Prostate gland (tissue), 2 donors: ENCODE measurements at places on chromosomes 6 and 20.

DNA sequence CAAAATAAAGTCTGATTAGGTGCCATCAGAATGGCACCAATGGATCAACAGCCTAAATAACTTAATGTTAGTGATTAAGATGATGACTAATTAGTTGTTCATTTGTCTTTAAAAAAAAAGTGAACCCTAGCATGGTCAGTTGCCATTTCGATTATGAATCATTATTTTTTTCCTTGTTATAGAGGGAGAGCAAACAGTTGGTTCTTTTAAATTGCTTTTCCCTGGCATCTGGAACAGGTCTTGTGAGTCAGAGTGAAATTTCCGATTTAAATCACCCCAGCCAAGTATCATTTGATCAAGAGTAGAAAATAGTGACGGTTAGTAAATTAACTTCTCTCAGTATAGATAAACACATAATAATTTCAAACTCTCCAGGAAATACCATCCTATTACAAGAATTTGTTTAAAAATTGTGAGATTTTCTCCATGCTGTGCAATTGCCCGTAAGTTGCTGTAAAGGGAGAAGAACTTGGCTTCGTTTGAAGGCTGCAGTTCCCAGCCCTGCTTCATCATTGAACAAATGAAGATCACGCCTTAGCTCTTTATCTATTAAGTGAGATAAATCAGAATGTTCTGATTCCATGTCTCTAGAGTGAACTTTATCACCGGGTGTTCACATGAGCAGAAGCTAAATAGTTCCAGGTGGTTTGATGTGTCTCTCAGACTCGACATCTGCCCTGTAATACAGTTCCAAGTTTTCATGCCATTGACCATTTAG is 741.3 kb downstream of the DOK5 start:
- H3K4me1 ChIP-seq = no peaks in the 10 kb centered on the region
- H3K36me3 ChIP-seq = no peaks in the 10 kb centered on the region
- no peaks in the 10 kb centered on the region for H3K27me3 ChIP-seq

- H3K36me3 ChIP-seq = no peaks in the 10 kb centered on the region
- no peaks in the 10 kb centered on the region for H3K27me3 ChIP-seq
- no peak overlapping the region for H3K4me3 ChIP-seq
- no peak overlapping the region for H3K27ac ChIP-seq
Observed at GRCh38 chr6:7135755-7136154, 28.0 kb downstream of the RREB1 start.

DNA sequence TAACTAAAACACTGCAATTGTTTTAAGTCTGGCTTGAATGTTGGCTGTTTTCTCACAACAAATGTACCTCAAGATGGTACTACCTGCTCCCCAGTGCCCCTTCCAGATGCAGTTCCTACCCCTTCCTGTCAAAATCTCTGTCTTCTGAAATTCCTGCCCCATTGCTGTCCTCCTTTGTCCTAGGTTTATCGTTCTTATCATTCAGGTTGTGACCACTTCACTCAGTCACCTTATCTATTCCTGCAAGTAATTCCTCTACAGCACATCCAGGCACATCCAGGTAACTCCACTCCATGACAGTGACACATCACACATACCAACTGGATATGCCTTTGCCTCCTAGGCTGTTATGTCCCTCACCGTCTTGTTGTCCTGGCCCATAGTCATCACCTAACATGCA is 90.2 kb downstream of the TRDN start:
- no peak overlapping the region for H3K4me3 ChIP-seq
- H3K27ac ChIP-seq = no peak overlapping the region
- H3K4me1 ChIP-seq = no peaks in the 10 kb centered on the region

DNA sequence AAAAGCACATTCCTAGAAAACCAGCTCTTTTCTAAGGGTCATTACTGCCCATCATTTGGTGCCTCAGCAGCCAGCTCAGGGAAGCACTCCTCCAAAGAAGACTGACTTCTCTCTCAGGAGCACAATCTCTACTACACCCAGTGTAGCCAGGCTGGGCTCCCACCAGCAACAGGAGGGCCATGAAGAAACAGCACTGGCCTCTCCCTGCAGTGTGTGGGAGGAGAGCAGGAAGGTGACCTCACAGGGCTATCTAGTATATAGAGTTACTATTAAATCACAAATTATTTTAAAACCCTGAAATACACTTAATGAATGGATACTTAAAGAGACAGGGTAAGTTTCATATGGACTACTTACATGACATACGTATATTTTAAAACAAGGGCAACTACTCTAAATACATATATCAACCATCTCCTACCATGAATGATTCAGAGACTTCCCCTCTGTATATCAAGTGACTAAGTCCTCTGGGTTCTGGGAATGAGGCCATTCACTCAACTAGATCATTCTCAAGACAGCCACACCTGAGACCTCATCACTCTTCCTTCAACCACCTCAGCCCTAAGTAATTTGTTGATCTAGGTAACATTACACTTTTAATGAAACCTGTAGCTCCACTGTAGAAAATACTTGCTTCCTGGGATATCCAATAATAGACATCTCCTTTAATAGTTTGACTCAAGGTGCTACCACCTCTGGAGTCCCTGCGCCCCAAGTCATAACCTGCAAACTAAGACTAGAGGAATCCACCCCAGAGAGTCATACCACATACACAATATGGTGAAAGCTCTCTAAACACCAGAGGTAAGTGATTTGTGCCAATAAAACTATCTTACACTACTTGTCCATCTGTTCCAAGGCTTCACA is 25.2 kb downstream of the TBX18 start:
- H3K4me3 ChIP-seq = no peak overlapping the region
- no peak for DNase-seq
- no peak overlapping the region for H3K27ac ChIP-seq

GRCh38 chr6:41704656-41705310 is 30.6 kb downstream of the TFEB start:
- H3K27me3 ChIP-seq = no peaks in the 10 kb centered on the region
- H3K4me3 ChIP-seq = no peak overlapping the region
- H3K4me1 ChIP-seq = peaks cover 30% of the 10 kb centered on the region
- no peak for DNase-seq
- H3K27ac ChIP-seq = peak overlapping the region; percentile 79
